ENCODE measurements at places on chromosomes 7 and 10. TPM values are rescaled to one million over a fixed set of nuclear protein-coding genes. Genes with fewer than 3 reads are reported as not detected.

GRCh38 chr10:124465003-124465776, 3.6 kb downstream of the LHPP start:
- no peak for DNase-seq

- no peak for DNase-seq
Measured at GRCh38 chr10:43906490-43906889, 257.8 kb upstream of the ZNF32 start.

DNA sequence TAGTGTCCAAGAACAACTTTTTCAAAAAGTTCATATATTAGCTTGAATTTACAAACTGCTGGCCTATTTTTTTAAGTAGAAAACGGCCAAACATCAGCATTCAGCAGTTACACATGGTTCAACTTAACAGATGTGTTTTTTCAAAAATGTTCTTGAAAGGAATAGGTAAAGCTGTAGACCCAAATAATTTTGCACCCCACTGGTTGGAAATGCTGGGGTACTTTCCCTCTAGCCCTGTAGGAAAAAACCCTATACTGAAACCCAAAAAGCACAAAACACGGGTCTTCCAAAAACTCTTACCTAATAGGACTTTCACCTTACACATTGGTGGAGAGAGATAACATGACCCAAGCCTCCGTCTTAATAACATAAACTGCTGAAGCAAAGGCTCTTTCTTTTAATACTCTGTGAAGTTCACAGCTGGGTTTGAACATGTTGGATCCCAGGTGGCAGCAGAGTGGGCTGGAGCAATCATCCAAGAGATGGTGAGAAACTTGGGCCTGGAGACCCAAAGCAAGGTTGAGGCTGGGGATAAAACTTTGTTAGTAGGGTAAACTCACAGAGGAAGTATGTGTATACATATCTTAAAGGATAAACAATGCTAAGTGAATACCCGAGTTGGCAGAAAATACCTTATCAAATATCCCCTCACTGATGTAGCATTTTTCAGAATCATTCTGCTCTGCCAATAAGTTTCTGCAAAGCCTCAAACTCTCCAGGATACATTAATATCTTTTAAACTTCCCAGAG, 629 bp upstream of the DNAJC9 start:
- DNase-seq, result no peak

- peak; percentile 60 for DNase-seq
Measured at GRCh38 chr7:55073976-55074528, 55.2 kb downstream of the EGFR start.

DNA sequence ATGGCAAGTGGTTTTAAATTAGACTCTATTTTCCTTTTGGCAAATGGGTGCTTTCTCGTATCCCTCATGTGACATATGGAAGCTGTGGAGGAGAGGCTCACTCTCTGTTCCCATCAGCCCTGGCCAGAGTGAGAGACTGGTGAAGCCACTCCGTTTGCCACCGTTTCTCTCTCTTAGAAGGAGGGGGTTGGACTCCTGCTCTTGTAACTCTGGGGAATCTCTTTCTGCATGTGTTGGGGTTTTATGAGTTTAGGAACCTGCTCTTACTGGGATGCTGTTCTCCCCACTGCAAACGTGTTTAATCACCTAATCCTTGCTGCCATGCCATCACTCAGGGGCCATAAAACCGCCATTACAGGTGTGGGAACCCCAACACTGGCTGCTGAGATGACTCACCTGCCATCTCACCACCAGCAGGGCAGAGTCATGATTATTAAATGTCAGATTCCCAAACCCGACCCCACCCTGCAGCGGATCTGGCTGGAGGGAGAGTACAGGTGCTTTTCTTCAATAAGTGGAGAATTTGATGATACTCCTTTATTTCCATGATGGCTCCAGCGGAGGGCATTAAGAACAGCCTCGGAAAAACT, 103.2 kb downstream of the ADCY1 start:
- peak; percentile 57 for DNase-seq

DNA sequence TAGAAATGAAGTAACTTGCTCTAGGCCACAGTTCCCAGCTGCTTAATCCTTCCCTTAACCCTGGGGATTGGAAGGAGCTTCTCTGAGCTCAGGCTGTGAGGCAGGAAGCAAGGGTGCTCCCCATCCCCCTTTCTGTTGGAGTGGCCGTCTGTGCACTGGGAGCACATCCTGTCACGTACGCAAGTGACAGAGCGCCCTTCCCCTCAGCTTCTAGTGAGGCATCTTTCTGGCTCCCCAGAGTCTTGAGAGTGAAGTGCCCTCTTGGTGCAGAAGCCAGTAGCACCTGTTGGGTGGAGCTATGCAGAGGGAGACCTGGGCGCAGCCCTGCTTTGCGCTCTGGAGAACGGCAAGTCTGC, 47.8 kb downstream of the SHH start:
- DNase-seq, result no peak

DNA sequence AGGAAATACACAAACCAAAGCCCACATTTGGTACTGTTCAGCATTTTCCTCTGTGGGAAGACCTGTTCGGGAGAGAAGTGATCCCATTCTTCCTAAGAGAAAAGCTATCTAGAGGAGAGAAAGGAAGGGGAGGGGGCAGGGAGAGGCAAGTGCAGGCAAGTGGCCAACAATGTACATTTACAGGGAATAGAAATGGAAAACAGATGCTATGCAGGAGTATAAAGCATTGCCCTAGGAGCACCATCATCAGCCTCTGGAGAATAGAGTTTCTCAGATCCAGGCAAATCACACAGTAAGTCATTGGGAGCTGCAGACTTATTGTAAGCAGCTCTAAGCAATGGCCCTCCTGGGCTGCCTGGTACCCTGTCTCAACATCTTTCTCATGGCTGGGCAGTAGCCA, 424.4 kb upstream of the AUTS2 start:
- DNase-seq, result no peak

DNA sequence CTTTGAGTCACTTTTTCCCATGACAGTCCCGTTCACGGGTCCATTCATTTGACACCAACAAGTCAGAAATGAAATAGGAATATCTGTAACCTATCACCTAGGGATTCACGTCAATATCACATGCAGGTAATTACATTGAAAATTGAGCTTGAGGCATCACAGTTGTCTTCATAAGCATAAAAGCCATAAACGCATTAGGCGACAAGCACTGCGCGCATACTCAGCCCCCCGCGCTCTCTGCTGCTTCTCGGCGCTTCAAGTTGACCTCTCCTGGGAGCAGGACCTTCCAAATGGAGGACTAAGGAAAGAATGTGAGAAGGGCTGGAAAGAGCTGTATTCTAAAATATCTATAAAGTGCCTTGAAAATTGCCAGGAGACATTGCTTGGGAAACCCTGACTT, 130.5 kb upstream of the TNS3 start:
- DNase-seq, result peak; percentile 34

DNA sequence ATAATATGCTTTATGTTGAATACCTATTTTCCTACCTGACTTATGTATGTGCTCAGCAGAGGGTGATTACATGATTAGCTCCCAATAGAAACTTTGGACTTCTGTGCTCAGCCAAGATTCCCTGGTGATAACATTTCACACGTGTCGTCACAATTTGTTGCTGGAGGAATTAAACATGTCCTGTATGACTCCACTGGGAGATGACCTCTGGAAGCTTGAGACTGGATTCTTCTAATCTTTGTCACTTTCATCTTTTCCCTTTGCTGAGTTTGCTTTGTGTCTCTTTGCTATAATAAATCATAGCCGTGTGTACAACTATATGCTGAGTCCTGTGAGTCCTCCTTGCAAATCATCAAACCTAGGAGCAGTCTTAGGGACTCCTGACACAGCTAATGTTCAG, 120.9 kb upstream of the LRRTM3 start:
- DNase-seq, result no peak

- no peak for DNase-seq
Measured at GRCh38 chr10:89419548-89419947, 5.2 kb downstream of the IFIT5 start.

GRCh38 chr7:151936207-151936606, 20.0 kb upstream of the GALNTL5 start:
- no peak for DNase-seq

Gene CDHR1
- 78.5 TPM for total RNA-seq

Gene DNAJC12
- total RNA-seq, result not detected

Gene ZNF783
- total RNA-seq, result 14.9 TPM

Gene CALML5
- 5,202 TPM for total RNA-seq

Gene SAP25
- total RNA-seq, result 1.3 TPM

Gene PAPOLB
- not detected for total RNA-seq

Gene CHN2
- 1.4 TPM for total RNA-seq

Gene COL13A1
- 1.3 TPM for total RNA-seq

Gene PCLO
- 4.4 TPM for total RNA-seq

Gene ANKRD22
- 30.7 TPM for total RNA-seq

Measured in lower leg skin (tissue), 4 donors.